ENCODE measurements at places on chromosomes 13 and 19. TPM values are rescaled to one million over a fixed set of nuclear protein-coding genes. Genes with fewer than 3 reads are reported as not detected.

DNA sequence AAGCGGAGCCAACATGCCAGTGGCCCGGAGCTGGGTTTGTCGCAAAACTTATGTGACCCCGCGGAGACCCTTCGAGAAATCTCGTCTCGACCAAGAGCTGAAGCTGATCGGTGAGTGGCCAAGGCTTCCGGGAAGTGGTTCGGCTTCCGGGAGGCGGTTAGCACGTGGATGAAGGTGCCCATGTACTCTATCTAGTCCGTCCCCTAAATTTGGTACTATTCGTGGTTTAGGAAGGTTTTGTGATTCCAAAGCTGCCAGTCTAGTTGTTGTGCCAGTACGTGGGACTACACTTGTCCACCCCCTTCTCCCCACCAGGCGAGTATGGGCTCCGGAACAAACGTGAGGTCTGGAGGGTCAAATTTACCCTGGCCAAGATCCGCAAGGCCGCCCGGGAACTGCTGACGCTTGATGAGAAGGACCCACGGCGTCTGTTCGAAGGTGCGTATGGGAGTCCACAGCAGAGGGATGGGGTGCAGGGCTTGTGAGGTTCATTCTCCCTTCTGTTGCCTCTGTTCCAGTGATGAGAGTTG lies 579 bp downstream of the RPS9 start:
- peak; percentile 78 for DNase-seq

GRCh38 chr13:39058040-39058439 lies 19.8 kb downstream of the NHLRC3 start:
- DNase-seq, result no peak

GRCh38 chr13:111139873-111140561 lies 24.9 kb downstream of the ARHGEF7 start:
- DNase-seq, result no peak

- no peak for DNase-seq
These were observed 346.5 kb downstream of the ZNF536 start for GRCh38 chr19:30718707-30719106.

GRCh38 chr13:69391756-69392155 lies 715.9 kb upstream of the ATXN8OS start:
- DNase-seq, result no peak

DNA sequence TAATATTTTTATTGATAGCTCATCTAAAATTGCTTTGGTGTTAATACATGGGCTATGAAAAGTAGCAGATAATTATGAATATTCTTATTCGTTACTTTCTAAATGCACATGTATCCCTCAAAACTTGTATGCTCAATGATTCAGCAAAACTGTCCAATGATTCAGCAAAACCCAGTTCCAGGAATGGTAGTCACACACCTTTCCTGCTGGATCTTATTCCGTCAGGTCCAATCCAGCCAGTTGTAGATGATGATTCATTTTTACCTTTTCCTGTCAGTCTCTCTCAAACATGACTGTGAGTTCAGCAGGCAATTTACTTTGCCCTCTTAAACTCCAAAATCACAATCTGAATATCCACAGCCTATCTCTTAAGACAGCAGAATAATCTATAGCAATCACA lies 1082.6 kb downstream of the EFNB2 start:
- DNase-seq, result no peak

DNA sequence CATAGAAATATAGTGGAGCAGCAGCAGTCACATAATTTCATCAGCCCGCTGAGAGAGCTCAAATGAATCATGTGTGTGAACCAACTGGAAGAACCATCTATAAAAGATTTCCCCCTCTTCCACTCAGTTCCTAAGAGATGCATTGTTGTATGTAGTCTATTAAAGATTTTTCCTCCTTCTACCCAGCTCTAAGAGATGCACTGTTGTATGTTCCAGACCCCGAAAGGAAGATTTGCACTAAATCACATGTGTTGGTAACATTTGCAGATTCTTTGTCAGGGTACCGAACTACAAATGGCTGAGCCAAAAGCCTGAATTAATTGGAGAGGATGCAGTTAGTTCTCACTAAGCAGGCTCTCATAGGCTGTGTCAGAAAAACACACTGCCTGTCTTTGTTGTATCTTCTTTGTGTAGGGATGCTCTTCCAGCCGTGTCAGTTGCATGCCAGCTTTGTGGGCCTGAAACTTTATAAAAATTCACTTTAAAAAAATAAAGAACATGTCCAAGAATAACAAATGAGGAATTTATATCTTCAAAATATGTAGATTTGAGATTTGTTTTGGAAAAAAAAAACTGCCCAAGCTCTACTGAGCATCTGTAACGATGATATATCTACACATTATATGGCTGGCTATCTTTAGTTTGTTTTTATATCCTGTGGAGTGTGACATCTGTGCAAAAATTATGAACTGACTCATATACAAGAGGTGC lies 223.1 kb downstream of the MZT1 start:
- no peak for DNase-seq

DNA sequence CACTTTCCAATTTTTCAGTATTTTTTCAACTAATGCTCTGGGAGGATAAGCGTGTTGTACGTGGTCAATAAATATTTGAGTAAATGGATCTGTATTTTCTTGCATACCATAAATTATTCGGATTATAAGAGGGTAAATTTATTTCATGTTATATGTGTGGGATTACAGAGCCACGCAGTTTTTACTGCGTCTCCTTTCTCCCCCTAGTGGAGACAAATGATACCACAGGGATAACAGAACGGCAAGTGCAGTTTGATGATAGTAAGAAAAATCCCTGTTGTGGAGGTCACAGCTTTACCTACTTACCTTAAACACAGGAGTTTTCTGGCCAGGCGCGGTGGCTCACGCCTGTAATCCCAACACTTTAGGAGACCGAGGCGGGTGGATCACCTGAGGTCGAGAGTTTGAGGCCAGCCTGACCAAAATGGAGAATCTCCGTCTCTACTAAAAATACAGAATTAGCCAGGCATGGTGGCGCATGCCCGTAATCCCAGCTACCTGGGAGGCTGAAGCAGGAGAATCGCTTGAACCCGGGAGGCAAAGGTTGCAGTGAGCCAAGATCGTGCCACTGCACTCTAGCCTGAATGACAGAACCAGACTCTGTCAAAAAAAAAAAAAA lies 16.8 kb downstream of the MBD3L2B start:
- no peak for DNase-seq

GRCh38 chr19:33736158-33736557 lies 60.5 kb upstream of the KCTD15 start:
- DNase-seq, result no peak

GRCh38 chr13:70080012-70080411 lies 27.6 kb upstream of the ATXN8OS start:
- no peak for DNase-seq

DNA sequence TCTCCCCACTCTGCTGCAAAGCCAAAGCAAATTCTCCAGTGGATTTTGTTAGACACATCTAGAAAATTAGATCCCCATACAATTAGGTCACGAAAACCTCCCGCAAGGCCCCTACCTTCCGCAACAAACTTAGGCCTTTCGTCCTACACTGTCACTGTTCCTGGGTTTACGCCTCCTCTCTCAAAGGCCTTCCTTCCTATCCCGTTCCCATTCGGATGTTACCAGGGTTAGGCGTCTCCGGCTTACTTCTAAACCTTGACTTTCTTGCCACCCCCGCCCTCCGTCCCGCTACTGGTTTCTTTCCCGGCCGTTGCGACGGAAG lies 754 bp downstream of the RNF6 start:
- DNase-seq, result no peak

GRCh38 chr19:55537741-55538111 lies 793 bp upstream of the SBK2 start:
- no peak for DNase-seq

- DNase-seq, result no peak
These were observed 7.5 kb upstream of the ZNF440 start for GRCh38 chr19:11806354-11807098.

DNA sequence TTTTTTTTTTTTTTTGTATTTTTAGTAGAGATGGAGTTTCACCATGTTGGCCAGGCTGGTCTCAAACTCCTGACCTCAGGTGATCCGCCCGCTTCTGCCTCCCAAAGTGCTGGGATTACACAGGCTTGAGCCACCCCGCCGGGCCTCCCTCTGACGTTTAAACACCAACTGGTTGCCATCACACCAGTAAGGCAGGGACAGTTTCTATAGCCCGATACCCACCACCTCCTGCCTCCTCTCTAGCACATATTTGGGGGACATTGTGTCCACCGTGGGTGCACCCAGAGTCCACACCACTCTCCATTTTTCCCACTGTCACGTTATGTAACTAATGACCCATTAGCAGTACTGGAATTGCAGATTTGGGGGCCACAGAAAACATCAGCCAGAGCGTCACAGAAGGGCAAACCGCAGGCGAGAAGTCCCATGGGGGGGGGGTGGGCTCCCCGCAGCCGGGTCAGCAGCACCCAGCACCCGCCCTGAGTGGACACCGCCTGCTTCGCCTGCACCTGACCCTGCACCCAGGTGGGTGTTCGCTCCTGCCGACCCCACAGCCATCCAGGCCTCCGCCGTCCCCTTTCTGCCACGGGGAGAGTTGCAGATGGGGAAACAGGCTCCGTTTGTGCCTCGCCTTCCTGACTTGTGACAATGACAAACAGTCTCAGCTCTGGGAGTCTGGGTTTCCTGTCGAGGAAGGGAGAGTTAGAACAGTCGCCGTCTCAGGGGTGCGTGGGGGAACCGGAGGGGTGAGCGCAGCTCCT lies 3.6 kb downstream of the ONECUT3 start:
- DNase-seq, result no peak

DNA sequence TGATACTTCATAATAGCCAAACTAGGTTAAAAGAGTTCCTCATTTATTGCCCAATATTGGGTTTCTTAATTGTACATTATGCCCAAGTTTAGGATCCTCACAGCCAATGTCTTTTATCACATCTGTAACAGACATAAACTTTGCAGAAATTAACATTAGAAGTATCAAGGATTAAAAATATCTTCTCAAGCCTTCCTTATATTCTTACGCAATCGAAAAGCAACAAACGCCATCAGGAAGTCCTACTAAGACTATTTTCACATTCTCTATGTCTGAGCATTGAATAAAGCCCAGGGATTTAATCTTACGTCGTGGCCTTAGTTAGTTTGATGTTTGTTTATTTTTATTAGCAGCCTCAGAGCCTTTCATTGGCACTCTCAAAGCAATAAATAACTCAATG lies 1660.4 kb upstream of the MIR17HG start:
- DNase-seq, result no peak

DNA sequence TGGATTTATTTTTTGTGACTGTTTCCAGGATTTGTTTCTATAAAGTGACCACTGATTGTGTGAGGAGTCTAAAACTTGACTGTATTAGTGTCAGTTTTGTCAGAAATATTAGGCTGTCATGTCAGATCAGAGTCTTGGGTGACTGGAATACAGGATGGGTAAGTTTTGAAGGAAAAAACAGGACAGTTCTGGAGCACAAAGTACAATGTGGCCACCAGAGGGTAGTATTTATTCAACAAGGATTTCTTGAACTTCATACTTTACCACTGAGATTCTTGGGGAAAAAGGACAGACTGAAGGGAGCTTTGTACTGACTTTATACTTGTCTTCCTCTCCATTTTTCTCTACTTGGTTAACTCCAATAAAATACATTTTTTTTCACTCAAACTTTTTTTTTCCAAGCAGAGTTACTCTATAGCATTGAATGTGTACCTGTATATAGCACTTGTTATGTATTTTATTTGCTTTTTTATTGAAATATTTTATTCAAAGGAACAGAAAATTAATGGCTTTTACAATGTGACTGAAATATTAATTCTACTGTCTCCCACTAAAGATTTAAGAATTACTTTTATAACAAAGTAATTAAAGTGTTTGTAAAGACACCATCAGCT lies 51.1 kb downstream of the LMO7 start:
- DNase-seq, result peak; percentile 34

- DNase-seq, result no peak
These were observed 262.5 kb downstream of the DIAPH3 start for GRCh38 chr13:59901191-59901590.

DNA sequence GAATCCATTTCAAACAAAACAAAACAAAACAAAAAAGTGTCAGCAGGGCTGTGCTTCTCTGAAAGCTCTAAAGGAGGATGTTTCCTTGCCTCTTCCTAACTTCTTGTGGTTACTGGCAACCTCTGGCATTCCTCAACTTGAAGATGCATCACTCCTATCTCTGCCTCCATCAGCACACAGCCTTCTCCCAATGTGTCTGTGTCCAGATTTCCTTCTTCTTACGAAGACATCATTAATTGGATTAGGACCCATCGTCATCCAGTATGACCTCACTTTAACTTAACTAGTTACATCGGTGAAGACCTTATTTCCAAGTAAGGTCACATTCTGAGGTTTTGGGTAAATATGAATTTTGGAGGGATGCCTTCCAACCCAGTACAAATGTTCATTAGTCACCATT lies 33.8 kb upstream of the GTF2F2 start:
- DNase-seq, result no peak

GRCh38 chr19:44696939-44697669 lies 1.8 kb upstream of the CEACAM16 start:
- no peak for DNase-seq

DNA sequence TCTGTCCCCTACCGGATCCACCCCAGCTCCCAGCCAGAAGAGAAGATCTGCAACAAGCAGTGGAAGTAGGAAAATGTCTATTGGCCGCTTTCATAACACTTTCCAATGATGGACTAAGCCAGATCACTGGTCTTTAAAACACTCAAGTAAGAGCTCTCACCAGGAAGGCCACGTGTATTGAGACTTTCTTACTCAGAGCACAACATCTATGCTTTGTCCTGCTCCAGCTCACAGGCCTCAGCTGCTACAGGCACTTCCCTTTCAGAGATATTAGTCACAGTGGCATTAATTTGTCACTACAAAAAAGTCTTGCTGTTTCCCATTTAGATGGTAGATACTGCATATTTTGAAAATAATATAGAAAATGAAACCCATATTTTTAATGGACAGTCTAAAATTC lies 164.2 kb downstream of the ABCC4 start:
- DNase-seq, result no peak

DNA sequence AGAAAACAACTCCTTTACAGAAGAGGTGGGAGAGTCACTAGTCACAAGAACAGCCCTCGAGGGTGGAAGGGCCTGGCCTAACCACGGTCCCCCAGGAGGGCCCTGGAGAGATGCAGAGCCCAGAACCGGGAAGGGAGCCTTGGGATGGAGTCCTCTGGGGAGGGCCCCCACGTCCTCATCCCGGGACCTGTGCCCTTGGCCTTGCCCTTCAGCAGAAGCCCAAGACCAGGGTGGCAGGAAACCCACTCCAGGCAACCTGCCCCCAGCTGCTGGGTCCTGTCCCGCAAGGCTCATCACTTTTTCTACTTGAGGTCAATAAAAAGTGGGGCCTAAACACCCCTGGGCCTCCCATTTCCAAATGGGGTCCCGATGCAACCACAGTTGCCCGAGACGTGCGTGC lies 2.3 kb upstream of the ATP8B3 start:
- no peak for DNase-seq

DNA sequence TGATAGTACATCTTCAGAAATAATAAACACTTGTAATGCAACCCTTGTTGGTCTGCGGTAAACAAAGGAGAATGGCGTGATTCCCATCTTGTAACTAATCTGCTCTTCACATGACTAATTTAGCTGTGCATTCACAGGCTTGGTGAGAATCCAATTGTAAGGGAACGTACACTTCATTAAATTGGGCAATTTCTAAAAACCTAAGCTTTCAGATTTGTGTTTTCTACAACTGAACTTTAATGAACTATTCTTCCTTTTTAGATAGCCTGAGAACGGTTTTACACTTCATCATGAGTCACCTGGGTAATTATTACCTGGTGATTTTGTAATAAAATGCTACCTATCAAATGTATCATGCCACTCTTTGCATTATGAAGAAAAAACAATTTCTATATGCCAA lies 306.9 kb downstream of the KLF5 start:
- DNase-seq, result no peak

Gene CCL25
- polyA plus RNA-seq, result 0.41 TPM

Gene ZNF582
- polyA plus RNA-seq, result 10.7 TPM

Gene KATNAL1
- 17.1 TPM for polyA plus RNA-seq

Gene DDX49
- 49.8 TPM for polyA plus RNA-seq

Gene POSTN
- 538 TPM for polyA plus RNA-seq

Gene ANGPTL4
- polyA plus RNA-seq, result 3.7 TPM

Gene BICRA
- 13.9 TPM for polyA plus RNA-seq

Gene CCDC97
- 36.0 TPM for polyA plus RNA-seq
